ENCODE measurements at places on chromosomes 5 and 9.

DNA sequence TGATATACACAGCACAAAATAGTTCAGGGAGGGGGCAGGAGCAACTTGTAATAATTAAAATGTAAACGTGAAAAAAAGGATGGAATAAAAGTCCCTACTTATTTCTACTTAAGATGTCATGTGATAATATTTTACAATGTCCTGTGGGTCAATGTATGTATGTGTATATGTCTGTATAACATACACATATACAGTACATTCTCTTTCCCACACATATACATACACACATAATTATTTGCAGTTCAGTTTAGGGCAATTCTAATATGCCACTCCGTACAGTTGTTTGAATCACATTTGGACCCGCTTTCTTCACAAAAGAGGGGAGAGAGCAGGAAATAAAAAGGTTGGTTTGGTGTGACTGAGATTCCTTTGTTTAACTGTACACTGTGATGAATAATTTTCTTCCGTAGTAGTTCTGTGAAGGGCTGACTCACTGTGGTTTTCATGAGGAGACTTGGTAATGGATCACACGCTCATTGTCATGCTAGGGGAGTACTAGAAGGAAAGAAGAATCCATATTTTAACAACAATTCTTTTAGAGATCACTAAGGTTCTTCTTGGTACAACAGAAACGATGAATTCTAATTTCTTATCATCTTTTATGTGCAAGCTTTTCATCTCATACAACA is 26.2 kb upstream of the ACOT12 start:
- no peak for DNase-seq

DNA sequence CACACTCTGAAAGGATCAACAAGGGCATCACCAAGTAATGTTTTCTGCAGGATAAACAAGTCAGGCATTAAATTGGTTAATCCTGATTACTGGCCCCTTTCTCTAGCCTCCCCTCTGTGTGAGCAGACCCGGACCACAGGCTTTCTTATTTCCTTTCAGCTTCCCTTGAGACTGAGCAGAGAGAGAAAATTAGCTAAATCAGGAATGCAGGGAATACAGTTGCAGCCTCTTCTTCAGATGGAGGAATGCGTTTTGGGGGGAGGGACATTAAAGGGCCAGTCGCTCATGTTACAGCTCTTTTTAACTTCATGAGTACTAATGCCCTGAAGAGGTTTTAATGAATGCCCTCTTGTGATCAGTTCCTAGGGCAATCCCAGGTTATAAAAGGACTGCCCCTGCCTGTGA is 19.8 kb downstream of the PCDHAC2 start:
- no peak for DNase-seq

DNA sequence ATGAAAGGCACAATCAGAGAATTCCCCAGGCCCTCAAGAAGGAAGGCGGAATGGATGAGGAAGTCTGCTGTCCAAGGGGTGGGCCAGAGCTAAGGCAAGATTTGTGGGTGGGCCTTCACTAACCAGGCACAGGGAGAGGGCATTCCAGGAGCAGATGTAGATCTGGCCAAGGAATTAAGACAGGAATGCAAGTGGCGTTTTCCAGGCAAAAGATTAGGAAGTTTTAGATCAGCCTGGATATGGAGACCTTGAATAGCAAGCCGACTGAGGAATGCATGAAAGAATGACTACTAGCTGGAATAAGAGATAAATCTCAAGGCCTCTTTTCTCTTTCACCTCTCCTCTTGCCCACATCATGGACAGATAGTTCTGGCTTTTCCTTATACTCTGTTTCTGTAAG is 68.5 kb downstream of the GHR start:
- no peak for DNase-seq

DNA sequence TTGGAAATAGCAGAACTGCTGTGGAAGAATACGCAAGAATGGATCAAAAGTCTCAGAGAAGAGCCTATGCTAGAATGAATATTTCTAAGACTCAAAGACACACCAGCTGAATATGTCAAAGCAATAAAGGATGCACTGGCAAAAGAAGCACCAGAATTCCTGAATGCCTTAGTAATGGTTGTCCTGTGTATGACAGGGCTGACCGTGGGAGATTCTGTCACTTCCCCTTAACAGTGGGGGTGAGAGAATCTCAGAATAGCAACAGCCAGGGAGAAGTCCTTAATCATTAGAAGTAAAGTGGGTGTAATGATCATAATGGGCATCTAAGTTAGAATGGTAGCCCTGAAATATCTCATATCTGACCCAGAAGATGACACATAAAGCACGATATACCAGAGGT is 14.6 kb upstream of the PRR16 start:
- no peak for DNase-seq

DNA sequence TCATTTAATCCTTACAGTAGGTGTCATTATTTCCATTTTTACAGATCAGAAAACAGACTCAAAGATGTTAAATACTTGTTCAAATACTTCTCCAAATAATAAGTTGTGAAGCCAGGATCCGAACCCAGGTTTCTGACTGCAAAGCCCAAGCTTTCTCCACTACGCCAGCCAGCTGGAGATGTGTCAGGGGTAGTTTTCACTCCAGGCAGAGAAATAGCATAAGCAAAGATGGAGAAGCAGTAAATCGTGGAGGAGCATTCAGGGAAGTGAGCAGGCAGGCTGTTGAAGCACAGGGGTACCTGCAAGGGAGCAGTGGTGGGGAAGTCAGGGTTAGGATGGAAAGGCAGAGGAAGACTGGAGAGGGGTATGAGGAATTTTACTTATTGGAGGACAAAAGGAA is 2.9 kb downstream of the TLN1 start:
- no peak for DNase-seq

GRCh38 chr5:171826132-171826531 is 40.5 kb downstream of the SMIM23 start:
- DNase-seq, result no peak

- no peak for DNase-seq
Measured at GRCh38 chr9:128383791-128384190, 12.6 kb downstream of the URM1 start.

DNA sequence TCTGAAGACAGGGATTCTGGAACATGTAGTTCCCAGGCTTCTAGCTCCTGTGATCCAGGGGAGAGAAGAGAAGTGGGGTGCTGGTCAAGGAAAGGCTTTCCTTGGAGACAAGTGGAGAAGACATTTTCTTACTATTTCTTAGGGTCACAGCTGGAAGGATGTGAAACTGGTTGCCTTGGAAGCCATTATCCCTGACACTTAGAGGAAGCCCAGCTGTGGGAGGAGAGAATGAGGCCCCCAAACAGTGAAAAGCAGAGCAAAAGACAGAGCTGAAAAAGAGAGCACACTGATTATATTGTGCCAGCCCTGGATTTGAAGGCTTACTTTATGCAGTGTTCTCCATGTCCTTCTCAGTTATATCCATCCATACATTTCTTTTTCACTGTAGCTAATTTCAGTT is 17.5 kb upstream of the SHB start:
- no peak for DNase-seq

DNA sequence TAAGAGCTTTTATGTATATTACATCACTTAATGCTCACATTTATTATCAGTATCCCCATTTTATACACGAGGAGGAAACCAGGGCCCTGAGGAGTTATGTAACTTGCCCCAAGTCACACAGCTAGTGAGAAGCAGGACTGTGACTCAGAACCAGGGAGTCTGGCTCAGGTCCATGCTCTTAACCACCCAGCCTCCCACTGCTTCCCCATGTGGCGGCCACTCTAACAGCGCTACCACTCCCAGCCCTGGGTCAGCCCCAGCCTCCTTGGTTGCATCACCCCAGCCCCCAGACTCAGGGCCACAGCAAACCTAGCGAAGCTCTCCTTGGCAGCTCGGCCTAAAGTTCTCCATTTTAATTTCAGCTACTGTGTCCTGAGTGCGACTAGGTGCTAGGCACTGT is 159.1 kb downstream of the PAX5 start:
- DNase-seq, result no peak

DNA sequence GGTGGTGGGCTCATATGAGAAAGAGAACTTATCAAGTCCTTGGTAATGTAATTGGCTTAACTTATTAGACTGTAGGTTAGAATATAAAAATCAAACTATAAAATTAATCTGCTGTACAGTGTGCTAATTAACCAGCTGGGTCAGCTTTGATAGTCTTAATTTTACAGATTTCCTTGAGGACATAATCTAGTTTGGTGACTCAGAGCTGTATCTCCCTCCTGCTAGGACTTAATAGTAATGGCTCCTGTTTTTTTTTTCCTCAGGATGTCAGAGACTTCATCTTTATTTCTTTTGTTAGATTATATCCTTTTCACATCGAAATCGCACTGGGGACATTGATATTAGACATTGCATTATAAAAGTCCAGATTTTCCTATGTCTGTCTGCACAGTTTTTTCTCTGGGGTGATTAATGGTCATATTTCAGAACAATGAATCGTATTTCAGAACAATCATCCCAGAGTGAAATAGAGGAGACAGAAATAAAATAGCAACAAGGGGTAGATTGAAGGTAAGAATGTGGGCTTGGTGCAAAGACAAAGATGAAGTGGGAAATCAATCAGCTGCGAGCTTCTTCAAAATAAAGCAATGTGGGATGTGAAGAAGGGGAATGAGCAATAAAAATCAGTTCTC is 346.4 kb upstream of the RIOK2 start:
- DNase-seq, result no peak

DNA sequence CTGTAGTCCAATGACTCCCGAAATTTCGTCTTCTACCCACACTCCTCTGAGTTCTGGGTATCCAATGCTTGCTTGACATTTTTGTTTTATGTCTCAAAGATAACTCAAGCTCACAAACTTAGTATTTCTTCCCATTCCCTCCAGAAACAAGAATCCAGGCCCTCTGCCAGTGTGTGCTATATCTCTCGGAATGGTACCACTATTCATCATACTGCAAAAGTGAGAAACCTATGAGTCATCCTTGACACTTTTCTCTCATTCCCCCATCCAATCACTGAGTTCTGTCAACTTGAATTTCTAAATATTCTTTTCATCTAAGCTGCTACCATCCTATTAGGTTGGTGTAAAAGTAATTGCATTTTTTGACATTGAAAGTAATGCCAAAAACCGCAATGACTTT is 9.8 kb downstream of the SLC12A2 start:
- no peak for DNase-seq

DNA sequence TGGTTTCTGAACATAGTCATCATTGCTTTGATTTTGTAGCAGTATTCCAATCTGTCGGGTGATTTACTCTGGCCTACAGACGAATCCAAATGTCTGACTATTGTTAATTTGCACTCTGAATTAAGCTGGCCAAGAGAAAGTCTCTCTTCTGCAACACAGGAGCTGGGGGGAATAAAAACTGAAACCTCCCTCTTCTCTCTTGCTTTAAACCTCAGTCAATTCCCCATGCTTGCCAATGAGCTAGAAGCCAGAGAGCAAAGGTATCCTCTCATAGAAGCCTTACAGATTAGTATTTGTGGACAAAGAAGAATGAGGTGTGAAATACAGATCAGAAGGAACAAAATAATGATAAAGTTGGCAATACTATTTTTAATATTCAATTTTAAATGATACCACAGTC is 353.9 kb upstream of the CDH10 start:
- no peak for DNase-seq

DNA sequence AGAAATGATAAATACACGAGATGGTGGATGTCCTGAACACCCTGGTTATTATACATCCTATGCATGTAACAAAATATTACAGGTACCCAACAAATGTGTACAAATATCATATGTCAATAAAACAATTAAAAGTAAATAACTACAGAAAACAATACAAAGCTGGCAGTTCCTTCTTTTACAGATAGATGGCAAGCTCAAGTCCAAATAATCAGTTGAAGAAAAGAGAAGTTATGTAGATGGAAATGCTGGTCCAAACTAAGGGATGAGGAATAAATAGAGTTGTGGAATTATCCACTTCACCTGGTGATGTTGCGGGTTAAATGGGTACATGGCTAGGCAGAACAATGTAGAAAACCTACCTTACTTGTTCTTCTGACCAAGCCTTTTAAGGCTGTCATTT is 79.4 kb downstream of the PALM2AKAP2 start:
- no peak for DNase-seq

GRCh38 chr5:10691826-10692785 is 68.9 kb downstream of the DAP start:
- no peak for DNase-seq

DNA sequence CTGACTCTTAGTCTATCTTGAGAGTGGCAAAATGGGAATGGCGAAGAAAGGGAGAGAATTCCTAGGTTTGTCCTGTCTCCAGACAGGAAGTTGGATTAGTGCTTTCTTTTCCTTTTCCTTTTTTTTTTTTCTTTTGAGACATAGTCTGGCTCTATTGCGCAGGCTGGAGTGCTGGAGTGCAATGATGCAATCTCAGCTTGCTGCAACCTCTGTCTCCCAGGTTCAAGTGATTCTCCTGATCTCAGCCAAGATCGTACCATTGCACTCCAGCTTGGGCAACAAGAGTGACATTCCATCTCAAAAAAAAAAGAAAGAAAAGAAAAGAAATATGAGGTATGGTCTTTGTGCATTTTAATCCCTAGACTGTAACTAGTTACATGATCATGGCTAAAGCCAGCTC is 12.6 kb upstream of the KIF27 start:
- DNase-seq, result no peak

- no peak for DNase-seq
Measured at GRCh38 chr9:109743696-109744095, 36.3 kb upstream of the PALM2AKAP2 start.

DNA sequence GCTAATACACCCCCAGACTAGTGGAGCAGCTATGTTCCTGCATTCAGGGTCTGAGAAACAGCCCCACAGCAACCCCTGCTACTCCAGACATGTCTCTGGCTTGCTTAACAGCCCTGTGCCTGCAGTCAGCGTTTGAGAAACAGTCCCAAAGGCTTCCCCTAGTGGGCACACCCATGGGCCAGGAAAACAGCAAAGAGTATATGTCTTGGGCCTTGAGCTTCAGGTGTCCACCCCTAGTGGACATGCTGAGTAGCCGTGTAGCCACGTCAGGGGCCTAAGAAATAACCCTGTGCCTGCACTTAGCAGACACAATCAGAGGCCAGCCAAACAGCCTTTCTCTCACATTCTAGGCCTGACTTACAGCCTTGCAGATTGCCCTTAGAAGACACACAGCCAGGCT is 698.6 kb downstream of the PTPRD start:
- DNase-seq, result no peak

GRCh38 chr5:93336330-93337110 is 244.5 kb downstream of the NR2F1-AS1 start:
- DNase-seq, result no peak

GRCh38 chr5:50580506-50580905 is 85.9 kb upstream of the PARP8 start:
- no peak for DNase-seq

DNA sequence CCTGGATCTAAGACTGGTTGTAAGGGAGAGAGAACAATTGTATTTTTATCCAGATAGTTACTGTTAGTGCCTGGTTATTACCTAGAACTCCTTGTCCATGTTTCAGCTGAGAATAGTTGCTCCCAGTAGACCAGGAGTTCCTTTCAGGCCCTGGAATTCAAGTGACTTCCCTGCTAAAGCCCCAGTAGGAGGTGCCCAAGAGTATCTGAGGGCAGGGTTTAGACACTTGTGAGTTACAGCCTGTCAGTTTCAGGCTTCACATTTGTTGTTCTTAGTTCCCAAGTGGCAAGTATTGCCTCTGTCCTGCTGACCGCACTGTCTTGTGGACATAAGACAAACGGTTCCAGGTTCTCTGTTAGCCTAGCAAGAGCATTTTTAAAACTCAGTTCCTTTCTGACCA is 743.9 kb upstream of the SEMA6A start:
- DNase-seq, result no peak
